ENCODE measurements at places on chromosomes 5 and 9.

GRCh38 chr9:129280236-129280622 is 102.2 kb upstream of the IER5L start:
- DNase-seq: no peak

GRCh38 chr9:97855486-97855875 is 2.5 kb downstream of the FOXE1 start:
- DNase-seq: no peak

GRCh38 chr9:128635266-128636023 is 21.2 kb downstream of the DYNC2I2 start:
- peak; percentile 87 for DNase-seq

DNA sequence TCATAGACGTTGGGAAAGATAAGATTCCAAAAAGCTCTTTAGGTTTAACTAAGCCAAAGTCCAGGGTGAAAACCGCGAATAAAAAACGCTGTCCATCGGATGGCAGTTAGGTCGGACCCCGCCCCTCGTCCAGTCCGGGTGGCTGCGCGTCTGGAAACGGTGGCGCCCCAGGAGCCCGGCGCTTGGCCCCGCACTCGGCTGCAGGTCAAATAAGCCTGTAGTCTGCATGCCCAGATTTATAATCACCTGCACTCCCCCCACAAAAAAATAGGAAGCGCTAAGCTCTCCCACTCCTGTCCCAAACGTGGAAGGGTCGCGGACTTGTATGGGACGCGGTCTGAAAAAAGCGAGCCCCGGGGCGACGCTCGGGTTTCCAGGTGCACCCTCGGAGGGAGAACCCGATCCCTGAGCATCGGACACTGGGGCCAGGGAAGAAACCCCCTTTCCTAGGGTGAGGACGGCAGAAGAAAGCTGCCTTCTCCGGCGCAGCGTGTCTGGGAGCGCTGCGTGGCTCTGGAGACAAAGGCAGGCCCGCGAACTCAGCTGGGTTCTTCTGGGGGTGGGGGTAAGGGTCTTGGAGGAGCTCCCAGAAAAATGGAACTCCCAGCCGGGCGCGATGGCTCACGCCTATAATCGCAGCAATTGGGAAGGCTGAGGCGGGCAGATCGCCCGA is 923 bp upstream of the ZBTB5 start:
- DNase-seq: no peak

DNA sequence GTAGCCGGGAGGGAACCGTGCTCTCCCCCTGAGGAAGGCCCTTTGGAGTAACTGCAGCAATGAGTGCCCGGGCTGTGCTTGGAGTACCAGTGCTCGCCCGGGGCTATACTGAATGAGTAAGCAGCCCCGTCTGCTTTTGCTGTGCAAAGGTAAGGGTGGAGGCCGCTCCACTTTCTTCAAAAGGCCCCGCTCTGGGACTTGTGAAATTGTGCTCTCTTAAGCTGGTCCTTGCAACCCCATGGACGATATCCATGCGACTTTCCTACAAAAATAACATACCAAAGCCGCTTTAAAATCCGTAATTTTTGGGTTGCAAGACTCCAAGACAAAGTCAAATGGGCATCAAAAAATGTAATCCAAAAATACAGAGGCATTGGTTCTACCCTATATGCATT is 578 bp upstream of the TNFAIP8 start:
- DNase-seq: no peak

GRCh38 chr5:77892061-77893010 is 116.2 kb upstream of the TBCA start:
- DNase-seq: peak; percentile 9

DNA sequence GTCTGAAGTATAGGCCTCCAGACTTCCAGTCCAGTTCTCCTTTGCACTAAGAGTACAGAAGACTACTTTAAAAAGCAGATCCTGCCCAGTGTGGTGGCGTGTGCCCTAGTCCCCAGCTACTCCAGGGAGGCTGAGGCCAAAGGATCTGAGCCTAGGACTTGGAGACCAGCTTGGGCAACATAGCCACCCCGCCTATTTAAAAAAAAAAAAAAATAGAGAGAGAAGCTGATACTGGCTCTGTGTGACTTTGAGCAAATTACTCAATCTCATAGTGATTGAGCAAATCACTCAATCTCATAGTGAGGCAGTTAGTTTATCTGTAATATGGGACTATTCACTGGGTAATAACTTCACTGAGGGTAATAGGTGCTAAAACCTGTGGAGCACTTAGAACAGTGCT is 43.6 kb upstream of the KDM4C start:
- DNase-seq: no peak

- no peak for DNase-seq
Observed at GRCh38 chr9:133760713-133761290, 22.6 kb upstream of the SARDH start.

DNA sequence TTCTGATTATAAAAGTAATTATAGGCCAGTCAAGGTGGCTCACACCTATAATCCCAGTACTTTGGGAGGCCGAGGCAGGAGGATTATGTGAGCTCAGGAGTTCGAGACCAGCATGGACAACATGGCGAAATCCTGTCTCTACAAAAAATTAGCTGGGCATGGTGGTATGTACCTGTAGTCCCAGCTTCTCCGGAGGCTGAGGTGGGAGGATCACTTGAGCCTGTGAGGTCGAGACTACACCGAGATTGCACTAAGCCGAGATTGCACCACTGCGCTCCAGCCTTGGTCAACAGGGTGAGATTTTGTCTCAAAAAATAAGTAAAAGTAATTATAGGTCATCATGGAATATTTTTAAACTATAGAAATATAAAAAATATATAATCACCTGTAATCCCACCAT is 18.1 kb downstream of the IRF1 start:
- DNase-seq: no peak

DNA sequence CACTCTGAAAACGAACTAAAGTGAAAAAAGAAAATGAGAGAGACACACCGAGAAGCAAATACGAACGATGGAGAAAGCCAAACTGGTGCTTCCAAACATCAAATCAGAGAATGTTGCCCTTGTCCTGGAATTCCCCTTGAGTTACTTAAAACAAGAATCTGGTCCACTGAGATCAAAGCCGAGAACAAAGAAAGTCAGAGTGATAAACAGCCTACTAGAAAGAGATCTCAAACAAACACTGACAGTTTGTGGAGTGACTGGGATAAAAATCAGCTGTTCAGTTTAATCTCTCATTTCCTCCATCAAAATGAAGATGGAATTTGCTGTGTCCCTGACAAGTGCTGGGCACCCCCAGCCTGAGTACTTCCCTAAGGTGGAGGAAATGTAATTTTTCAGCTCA is 582.6 kb downstream of the NR2F1-AS1 start:
- DNase-seq: no peak

DNA sequence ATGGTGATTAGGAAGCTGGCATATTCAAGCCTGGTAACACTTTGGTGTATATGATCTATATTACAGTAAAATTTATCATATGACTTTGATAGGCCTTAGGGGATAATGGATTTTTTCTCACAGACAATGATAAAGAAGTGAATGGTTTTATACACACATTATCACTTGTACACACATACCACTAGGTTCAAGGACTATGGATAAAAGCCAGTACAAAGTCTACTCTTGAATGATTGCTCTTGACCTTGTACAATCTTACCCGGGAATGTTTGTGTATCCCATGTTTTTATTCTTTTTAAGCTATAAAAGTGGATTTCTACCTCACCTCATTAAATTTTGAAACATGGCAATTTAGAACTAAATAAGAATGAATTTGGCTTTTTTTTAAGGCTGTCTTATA is 414.5 kb upstream of the ADAMTSL1 start:
- no peak for DNase-seq

- no peak for DNase-seq
Observed at GRCh38 chr9:135907006-135907430, 328 bp downstream of the CAMSAP1 start.

DNA sequence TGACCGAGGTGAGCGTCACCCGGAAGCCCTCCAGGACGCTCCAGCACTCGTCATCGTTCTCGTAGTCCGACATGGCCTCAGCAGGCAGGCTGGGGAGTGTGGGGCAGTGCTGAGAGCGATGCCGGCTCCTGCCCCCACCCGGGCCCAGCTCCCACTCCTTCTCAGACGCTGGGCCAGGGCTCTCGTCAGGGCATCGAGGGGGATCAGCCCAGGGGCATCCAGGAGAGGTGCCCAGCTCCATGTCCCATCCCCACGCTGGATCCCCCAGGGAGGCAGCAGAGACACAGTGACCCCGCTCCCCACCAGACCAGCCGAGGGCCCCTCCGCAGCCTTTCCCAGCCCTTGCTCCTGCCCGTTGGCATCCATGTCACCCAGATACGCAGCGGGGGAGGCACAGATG is 1.5 kb downstream of the CARD9 start:
- no peak for DNase-seq

DNA sequence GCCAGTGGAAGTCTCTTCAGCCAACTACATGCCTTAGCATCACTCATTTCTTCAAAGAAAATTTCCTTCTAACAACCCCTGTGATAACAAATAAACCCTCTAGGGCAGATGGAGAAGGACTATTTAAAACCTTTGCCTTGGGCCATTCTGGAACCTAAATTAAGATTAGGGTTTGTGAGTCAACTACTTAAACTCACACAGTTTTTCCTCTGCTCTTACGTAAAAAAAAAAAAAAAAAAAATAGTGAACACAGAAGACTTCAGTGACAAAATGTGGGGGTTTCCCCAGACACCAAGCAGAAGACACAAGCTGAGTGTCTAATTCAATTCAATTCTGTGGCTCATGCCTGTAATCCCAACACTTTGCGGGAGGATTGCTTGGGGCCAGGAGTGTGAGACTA is 65.8 kb upstream of the ERCC6L2 start:
- no peak for DNase-seq

- no peak for DNase-seq
Observed at GRCh38 chr5:175460126-175460525, 16.1 kb upstream of the DRD1 start.

DNA sequence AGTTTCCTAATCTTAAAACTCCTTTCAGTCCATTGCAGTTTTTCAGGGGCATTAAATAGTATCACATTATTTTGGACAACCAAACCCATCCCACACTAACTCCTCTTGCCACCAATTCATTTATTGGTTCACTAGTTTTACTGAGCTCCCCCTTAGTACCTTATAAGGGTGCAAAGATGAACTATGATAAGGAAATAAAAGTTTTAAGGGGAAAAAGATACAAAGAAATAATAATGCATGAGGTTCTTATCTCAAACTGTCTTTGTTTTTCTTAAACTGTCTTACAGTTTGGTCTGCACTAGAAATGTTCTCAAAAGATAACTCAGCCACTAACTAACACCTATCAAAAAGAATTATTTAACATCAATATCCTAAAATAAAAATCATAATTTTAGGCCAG is 8.4 kb downstream of the SCAI start:
- DNase-seq: no peak

GRCh38 chr5:158165647-158166046 is 306.7 kb upstream of the CLINT1 start:
- no peak for DNase-seq

DNA sequence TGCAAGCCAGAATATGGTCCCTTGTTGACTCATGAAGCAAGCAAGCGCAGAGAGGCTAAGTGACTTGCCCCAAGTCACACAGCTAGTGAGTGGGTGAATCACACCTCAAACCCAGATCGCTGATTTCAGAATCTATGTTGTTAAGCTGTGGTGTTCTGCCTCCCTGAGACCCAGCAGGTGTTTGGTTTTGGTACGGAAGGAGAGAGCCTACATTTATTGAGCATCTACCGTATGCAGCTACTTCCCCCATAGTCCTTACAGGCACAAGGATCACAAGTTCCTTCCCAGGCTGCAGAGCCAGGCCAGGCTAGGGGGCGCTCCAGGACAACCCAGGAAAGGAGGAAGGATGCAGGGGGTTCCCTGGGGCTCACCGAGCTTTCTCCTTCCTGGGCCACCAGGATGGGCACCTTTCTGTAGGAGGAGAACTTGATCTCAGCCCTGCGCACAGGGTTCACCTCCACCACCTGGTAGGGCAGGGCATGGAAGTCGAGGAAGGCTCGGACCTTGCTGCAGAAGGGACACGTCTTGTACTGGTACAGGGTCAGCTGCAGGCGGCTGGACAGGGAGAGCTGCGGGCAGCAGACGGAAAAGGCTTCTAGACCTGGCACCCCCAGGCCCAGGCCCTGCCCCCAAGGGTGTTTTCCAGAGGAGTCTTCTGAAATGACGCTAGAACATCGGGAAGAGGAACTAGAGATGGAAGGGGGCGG is 2.5 kb downstream of the PTGES2 start:
- no peak for DNase-seq

GRCh38 chr5:169914766-169915165 is 65.5 kb downstream of the INSYN2B start:
- DNase-seq: no peak

- DNase-seq: no peak
Observed at GRCh38 chr5:51895834-51896233, 512.6 kb downstream of the ISL1 start.

- DNase-seq: no peak
Observed at GRCh38 chr5:151239237-151239861, 13.6 kb upstream of the GM2A start.

Data from DMS153 (cell line).